ENCODE measurements at places on chromosomes 4 and X. TPM values are rescaled to one million over a fixed set of nuclear protein-coding genes. Genes with fewer than 3 reads are reported as not detected.
A peak's percentile ranks its signal among the peaks of the same experiment; 100 is the strongest.

DNA sequence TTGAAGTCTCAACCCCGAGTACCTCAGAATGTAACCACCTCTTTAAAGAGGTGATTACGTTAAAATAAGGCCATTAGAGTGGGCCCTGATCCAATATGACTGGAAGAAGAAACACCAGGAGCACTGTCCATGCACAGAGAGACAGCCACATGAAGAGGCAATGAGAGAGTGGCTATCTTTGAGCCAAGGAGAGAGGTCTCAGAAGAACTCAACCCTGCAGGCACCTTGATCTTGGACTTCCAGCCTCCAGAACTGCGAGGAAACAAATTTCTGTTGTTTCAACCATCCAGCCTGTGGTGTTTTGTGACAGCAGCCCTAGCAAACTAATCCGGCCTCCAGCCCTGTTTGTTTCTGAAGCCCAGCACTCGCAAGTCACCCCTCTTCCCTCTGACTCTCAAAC lies 46.3 kb upstream of the ADGRG2 start:
- H3K4me3 ChIP-seq: no peak overlapping the region
- H3K36me3 ChIP-seq: no peaks in the 10 kb centered on the region
- no peak overlapping the region for H3K27ac ChIP-seq

- no peaks in the 10 kb centered on the region for H3K27me3 ChIP-seq
- H3K36me3 ChIP-seq: no peaks in the 10 kb centered on the region
- no peak for DNase-seq
- no peak overlapping the region for H3K4me3 ChIP-seq
Observed at GRCh38 chr4:3819210-3819919, 53.2 kb downstream of the ADRA2C start.

GRCh38 chr4:26484032-26484515 lies 6.2 kb downstream of the CCKAR start:
- no peak overlapping the region for H3K4me3 ChIP-seq
- peaks cover 4% of the 10 kb centered on the region for H3K36me3 ChIP-seq
- peak overlapping the region; percentile 35 for H3K27ac ChIP-seq
- H3K4me1 ChIP-seq: peaks cover 48% of the 10 kb centered on the region
- H3K27me3 ChIP-seq: no peaks in the 10 kb centered on the region

DNA sequence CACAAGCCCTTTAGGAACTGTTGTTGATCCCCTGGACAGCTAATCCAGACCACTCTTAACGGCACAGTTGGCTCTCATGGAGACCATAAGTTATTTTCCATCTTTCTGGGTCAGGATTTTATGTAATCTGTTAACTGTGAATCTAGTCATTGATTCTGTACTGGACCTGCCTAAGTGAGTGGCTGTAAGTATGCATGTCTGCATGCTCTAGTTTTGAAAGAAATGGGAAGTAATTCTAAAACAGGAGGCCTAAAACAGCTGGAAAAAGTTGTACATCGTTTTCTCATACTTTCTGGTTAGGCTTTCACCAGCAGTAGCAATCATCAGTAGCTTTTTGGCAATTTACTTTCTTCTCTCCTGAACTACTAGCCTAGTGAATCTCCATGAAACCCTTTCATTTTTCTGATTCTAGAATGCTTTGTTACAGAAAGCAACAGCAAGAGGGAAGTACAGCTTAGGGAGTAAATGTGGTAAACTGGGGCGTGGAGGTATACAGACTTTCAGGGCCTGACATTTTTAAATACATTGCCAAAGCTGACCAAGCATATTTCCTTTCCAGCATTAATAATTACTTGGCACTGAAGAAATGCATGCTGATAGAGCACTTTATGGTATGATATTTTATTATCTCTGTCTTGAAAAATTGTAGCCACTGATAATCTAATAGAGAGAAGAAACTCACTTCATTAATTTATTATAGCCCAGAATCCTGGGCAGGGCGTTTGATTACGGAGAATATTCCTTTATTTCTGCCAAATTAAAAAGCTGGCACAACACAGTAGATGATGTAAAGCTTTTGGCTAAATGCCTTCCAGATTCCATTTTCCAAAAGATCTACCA lies 202.7 kb downstream of the BANK1 start:
- peak; percentile 49 for DNase-seq
- no peaks in the 10 kb centered on the region for H3K27me3 ChIP-seq
- H3K4me1 ChIP-seq: no peaks in the 10 kb centered on the region
- no peak overlapping the region for H3K27ac ChIP-seq
- H3K36me3 ChIP-seq: no peaks in the 10 kb centered on the region
- no peak overlapping the region for H3K4me3 ChIP-seq

GRCh38 chrX:14775416-14775815 lies 97.5 kb downstream of the FANCB start:
- no peak overlapping the region for H3K27ac ChIP-seq
- H3K4me3 ChIP-seq: no peak overlapping the region
- DNase-seq: no peak
- H3K4me1 ChIP-seq: no peaks in the 10 kb centered on the region

DNA sequence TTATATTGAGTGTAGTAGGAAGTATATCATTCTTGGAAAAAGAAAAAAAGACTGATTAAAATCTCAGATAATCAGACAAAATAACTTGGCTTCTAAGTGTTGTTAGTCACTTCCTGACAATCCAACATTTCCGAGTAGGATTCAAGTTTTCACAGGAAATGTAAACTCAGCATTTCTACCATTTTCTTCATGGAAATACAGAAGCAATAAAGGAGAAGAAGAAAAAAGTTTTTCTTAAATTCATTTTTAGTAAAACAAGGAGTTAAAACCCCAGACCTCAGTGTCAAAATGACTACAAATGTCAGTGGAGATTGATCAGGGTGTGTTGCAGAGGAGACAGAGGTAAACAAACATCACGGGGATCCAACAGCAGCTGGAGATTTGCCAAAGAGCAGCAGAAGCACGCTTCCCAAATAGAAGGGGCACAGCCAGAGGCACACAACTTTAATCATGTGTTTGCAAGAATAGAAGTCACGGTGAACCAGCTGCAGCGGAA lies 129.3 kb upstream of the FAM9B start:
- H3K4me1 ChIP-seq: no peaks in the 10 kb centered on the region
- no peaks in the 10 kb centered on the region for H3K36me3 ChIP-seq
- H3K27me3 ChIP-seq: no peaks in the 10 kb centered on the region
- no peak for DNase-seq
- no peak overlapping the region for H3K27ac ChIP-seq

- DNase-seq: no peak
- H3K27me3 ChIP-seq: no peaks in the 10 kb centered on the region
- no peak overlapping the region for H3K4me3 ChIP-seq
- H3K4me1 ChIP-seq: no peaks in the 10 kb centered on the region
Observed at GRCh38 chr4:76492055-76492454, 57.0 kb downstream of the SHROOM3 start.

DNA sequence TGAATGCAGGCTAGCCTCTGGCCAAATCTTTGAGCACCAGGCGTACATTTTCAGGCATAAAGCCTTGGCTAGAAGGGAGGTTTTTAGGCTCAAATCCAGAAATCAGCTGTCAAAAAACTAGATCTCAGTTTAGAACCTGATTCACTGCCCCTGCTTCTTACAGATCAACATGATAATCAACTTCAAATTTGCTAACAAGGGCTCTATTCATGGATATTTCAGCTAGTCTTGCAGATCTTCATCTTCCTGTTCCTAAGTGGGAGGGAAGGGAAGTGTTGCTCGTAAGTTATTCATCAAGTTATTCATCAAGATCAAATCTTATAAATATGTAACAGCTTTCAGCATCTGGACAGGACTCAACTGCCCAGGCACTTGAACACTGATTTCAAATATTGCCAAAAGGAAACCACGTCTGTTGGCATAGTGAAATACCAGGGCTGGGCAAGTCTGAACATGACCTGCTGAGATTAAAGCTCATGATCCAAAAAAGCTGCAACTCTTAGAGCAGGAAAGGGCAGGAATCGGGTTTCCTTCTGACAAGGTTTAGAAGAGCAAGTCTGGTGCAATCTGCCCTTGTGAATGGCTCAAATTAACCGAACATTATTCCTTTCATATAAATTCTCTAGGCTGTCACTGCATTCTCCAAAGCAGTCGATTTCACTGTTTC lies 200.3 kb downstream of the PDGFC start:
- H3K36me3 ChIP-seq: no peaks in the 10 kb centered on the region
- no peak overlapping the region for H3K4me3 ChIP-seq
- peaks cover 48% of the 10 kb centered on the region for H3K4me1 ChIP-seq
- no peaks in the 10 kb centered on the region for H3K27me3 ChIP-seq
- H3K27ac ChIP-seq: peak overlapping the region; percentile 47

DNA sequence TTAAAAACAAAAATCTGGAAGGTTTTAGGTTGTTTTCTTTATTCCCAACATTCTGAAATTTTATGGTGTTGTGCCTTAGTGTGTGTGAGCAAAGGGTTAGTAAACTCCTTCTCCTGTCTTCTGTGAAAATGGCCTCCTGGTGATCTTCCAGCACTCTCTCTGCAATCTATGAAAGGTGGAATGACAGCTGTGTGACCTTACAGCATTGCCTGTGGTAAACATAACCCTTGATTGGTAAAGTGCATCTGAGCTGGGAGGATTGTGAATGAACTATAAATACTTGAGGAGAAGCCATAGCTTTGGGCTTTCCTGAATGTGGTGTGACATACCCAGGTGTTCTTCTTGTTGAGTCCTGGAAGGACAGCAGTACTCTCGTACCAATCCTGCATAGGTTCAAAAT lies 10.0 kb downstream of the ART3 start:
- no peaks in the 10 kb centered on the region for H3K27me3 ChIP-seq
- no peak for DNase-seq
- H3K4me1 ChIP-seq: no peaks in the 10 kb centered on the region
- H3K4me3 ChIP-seq: no peak overlapping the region

DNA sequence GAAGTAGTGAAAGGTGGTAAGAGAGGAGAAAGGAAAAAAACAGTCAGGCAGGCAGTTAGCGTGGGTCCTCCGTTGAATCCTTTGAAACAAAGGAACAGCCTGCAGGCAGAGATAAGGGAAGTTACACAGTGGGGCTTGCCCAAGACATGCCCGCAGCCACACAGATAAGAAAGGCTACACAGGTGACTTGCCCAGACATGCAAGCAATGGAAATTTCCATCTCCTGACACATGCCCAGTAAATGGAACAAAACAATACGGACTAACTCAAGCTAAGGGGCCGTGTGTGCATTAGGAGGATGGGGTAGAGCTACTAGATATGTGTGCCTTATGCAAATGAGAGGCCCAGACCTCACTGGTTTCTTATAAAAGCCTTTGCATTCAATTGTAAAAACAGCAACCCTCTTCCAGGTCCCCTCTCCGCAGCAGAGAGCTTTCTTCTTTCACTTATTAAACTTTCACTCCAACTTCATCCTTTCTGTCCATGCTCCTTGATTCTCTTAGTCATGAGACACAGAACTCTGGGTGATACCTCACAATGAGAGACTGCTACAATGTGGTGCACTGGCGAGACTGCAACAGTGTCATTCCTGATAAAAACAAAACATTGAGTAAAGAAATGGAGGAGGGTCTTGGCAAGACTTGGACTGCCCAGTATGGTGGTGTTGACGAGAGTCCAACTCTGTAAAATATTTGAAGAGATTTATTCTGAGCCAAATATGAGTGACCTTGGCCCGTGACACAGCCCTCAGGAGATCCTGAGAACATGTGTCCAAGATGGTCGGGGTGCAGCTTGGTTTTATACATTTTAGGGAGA lies 997.4 kb upstream of the PRKX start:
- H3K4me1 ChIP-seq: no peaks in the 10 kb centered on the region
- H3K27me3 ChIP-seq: no peaks in the 10 kb centered on the region
- no peak overlapping the region for H3K27ac ChIP-seq
- H3K36me3 ChIP-seq: no peaks in the 10 kb centered on the region
- no peak overlapping the region for H3K4me3 ChIP-seq

DNA sequence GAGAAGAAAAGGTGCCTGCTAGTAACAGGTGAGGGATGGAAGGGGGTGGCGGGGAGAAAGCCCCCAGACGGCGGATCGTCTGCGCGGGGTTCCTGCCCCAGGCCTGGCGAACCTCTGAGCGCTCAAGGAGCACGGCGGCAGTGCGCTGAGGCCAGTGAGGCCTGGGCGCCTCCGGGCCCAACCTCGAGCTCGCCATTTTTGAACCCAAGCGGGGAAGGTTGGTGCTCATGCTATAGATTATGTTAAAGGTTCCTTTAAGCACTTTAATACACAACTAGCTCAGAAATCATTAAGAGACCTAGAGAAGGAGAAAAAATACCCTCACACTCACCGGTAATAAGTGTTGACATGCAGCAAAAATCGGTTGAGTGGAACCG lies 7.9 kb downstream of the PITX2 start:
- DNase-seq: peak; percentile 9
- H3K27ac ChIP-seq: no peak overlapping the region
- no peak overlapping the region for H3K4me3 ChIP-seq
- H3K27me3 ChIP-seq: peaks cover 100% of the 10 kb centered on the region
- H3K36me3 ChIP-seq: no peaks in the 10 kb centered on the region

DNA sequence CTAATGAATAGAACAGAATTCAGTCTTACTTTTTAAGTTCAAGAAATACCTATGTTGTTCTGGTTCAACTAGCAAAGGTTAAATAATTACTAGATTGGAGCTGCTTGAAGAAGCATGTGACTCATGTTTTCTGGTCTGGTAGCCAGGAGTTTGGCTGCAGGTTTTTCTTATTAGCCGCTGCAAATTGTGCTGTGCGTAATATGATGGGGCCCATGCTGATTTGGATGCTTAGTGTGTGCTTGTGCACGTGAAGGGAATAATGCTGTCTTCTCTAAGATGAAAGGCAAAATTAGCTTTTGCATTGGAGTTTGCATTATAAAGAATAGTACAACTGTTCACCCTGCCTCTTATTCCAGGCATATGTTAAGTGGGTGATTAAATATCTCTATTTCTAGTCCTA lies 219.6 kb downstream of the SNCA start:
- H3K36me3 ChIP-seq: no peaks in the 10 kb centered on the region
- H3K4me1 ChIP-seq: no peaks in the 10 kb centered on the region
- no peak for DNase-seq

DNA sequence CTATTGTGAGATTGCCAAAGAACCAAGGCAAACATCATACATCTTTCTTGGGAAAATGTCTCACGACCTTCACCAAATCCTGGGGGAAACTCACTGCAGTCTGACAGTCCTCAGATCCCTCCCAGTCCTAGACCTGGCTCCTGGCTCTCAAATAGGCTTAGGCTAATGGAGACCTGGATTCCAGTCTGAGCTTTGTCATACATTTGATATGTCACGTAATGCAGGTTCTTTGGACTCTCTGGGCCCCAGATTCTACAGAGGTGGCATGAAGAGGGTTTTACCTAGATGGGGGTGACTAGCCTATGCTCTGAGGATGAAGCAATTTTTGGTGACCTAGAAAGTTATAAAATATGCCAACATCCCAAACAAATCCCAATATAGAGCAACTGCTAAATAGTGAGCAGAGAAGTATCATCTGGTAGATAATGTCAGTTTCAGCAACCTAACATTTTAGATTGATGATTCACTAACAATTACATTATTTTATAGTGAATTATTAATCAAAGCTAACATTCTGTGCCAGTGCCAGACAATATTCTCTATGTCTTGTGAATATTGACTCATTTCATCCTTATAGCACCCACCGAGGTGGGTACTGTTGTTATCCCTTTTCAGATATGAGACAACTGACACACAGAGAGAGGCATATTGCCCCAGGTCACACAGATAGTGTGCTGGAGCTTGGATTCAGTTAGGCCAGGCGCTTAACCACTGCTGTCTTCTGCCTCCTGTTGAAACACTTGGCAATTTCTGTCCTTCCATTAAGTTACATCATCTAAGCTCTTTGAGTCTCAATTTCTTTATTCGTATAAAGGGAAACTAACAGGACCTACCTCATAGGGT lies 195.4 kb upstream of the MAMLD1 start:
- no peak for DNase-seq
- H3K27me3 ChIP-seq: no peaks in the 10 kb centered on the region
- no peak overlapping the region for H3K4me3 ChIP-seq

The FUNDC2 gene
- 88.8 TPM for total RNA-seq

The PGK1 gene
- 104 TPM for total RNA-seq

The NAA11 gene
- total RNA-seq: not detected
